Left lobe of liver (tissue), 2 donors: ENCODE measurements at places on chromosomes 1 and 21. TPM values are rescaled to one million over a fixed set of nuclear protein-coding genes. Genes with fewer than 3 reads are reported as not detected.

Gene MRPS6
- total RNA-seq = 26.2 TPM

Gene S1PR1
- 12.1 TPM for total RNA-seq

Gene HTR6
- not detected for total RNA-seq

Gene ZNF593OS
- not detected for total RNA-seq

Gene C1orf53
- total RNA-seq = 7.0 TPM

Gene RGS4
- total RNA-seq = 0.50 TPM

DNA sequence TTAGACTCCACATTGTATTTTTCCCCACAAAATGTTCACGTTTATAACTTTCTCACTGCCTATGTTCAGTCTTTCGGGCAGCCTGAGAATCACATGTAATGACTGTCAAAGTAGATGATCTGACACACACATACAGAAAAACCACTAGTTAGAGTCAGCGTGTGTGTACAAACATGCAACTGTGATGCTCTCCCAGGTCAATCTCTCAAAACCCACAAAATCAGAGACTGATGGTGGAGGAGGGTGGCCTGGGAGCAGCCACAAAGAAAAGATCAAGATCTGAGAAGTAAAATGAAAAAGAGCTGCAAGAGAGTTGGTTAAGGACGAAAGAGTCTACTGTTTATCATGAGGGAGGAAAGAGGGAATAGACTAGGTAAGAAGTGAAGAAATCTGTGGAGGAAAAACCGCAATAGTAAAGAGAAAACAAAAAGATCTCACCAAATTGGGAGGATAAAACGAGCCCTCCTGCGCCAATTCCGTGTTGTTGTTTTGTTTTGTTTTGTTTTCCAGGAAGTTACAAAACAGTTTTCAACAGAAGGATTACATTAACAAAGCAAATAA lies 2.3 kb downstream of the EGLN1 start:
- DNase-seq = no peak

DNA sequence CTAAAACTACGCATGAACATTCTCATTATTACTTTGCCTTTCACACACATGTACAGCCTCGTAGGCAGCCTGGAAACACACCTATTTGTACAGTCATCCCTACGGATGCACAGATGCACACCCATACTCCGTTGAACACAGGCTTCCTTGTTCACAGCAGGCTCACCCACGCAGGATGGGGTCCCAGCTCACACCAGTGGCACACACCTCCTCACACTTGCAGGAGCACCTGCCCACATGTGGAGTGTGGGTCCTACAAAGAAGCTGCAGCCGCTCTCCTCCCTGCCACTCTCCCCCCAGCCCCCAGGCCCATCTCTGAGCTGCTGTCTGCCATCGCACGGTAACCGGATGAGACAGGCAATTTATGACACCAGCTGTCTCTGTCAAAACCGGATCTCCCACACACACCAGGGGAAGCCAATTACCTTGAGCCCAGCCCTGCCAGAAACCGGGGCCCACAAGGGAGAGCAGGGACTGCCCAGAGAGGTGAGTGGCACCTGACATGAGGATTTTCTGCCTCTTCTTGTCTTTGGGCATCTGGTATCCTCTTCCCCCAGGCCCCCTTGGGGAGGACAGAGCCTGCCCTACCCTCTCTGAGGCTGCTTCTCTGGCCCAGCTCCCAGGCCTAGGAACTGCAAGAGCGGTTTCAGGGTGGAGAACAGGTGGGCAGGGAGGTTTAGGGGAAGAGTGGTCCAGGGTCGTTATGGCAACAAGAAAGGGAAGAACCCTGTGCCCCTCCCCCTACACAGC lies 175.4 kb downstream of the IGSF21 start:
- DNase-seq = no peak

- no peak for DNase-seq
Measured at GRCh38 chr1:57138432-57139078, 172.7 kb upstream of the C8B start.

GRCh38 chr1:170306948-170307347 lies 161.2 kb downstream of the NTMT2 start:
- no peak for DNase-seq

- DNase-seq = no peak
Measured at GRCh38 chr1:194707074-194707473, 1520.7 kb upstream of the B3GALT2 start.

DNA sequence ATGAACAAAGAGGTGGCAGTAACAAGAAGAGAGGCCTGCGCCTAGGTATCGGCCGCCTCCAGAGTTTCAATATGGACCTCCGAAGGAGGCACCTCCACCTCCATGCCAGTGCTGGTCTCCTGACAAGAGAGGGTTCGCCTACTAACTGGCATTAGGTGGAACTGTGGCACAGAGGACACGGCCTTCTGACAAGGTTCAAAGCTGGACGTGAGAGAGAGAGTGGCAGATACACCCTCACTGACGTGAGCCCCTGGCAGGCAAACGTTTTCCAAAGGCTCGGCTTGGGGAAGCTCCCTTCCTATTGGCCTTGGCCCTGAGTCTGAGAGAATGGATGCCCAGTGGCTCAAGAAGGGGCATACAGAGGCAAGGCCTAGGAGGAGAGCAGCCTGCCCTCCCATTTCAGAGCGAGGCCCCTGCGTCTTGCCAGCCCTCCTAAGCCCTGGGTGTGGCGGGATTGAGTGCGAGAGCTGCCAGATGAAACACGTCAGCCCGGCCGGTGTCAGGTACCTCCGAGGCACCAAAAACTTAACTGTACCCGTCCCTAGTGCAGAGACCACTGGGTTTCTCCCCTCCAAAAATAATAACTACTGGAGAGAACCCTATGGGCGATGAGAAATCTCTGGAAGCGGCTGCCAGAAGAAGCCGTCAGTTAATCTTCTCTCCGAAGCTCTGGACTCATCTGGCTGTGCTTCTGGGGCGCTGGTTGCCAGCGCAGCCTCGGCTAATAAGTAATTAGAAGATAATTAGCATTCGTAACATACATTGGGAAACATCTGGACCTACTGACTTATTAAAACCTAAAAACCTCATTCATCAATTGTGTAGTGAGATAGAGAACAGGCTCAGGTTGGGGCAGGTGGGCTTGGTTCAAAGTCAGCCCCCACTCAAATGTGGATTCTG lies 283.6 kb downstream of the NPHP4 start:
- DNase-seq = no peak

- no peak for DNase-seq
Measured at GRCh38 chr21:40680311-40680710, 166.6 kb downstream of the DSCAM start.

DNA sequence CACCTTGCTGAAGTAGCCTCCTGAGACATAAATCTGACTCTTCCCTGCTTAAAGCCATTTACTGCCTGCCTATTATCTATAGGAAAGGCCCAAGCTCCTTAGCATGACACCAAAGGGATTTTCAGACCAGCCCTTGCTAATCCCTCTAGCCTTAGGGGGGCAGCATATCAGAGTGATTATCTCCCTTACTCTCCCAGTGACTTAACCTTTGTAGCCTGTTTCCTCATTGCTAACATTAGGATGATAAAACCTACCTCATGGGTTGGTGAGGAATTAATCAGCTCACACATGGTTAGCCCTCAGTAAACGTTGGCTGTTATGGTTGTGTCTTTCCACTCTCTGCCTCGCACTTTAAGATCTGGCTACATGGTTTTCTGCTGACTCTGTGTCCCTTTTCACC lies 70.1 kb downstream of the ROR1 start:
- DNase-seq = no peak
